ENCODE measurements at places on chromosomes 16 and 17. TPM values are rescaled to one million over a fixed set of nuclear protein-coding genes. Genes with fewer than 3 reads are reported as not detected.

EPN3 gene
- 6.5 TPM for polyA plus RNA-seq

TMEM231 gene
- 19.4 TPM for polyA plus RNA-seq

GDPD1 gene
- 11.3 TPM for polyA plus RNA-seq

NPIPB13 gene
- polyA plus RNA-seq, result 5.6 TPM

DOC2A gene
- 1.7 TPM for polyA plus RNA-seq

PRKCB gene
- 3.9 TPM for polyA plus RNA-seq

AANAT gene
- not detected for polyA plus RNA-seq

DNA sequence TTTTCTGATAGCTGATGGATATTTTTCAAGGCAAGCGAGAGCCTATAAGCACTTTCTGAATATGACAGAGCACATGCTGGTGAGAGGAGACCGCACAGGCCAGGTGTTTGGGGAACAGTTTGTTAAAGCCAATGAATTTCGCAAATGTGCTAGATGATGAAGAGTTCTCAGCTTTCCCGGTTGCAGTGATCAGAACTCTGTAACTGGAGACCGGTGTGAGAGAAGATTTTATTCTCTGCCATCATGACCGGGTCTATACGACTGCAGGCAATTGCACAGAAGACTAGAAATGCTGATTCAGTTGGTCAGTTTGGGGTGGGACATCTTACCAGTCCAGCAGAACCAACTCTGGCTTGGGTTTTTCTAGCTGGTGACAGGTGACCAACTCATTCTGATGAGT lies 25.4 kb downstream of the SMTNL2 start:
- DNase-seq, result no peak

DNA sequence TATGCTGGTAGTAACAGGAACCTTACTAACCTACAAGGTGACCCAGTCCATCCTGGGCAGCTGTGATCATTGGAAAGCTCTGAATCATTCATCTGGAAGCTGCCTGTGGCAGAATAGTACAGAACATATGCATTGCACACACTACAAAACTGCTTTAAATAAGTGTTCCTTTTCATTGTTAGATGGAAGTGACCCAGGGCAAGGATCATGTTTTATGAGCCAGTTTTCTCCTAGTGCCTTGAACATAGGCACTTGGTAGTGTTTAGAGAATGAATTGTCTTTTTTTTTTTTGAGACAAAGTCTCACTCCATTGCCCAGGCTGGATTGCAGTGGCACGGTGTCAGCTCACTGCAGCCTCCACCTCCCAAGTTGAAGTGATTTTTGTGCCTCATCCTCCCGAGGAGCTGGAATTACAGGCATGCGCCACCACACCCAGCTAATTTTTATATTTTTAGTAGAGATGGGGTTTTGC lies 55.4 kb downstream of the TENT4B start:
- DNase-seq, result no peak

GRCh38 chr16:30600215-30600614 lies 10.0 kb downstream of the ZNF689 start:
- no peak for DNase-seq

- DNase-seq, result no peak
Observed at GRCh38 chr17:7427549-7427948, 1.1 kb upstream of the SPEM3 start.

DNA sequence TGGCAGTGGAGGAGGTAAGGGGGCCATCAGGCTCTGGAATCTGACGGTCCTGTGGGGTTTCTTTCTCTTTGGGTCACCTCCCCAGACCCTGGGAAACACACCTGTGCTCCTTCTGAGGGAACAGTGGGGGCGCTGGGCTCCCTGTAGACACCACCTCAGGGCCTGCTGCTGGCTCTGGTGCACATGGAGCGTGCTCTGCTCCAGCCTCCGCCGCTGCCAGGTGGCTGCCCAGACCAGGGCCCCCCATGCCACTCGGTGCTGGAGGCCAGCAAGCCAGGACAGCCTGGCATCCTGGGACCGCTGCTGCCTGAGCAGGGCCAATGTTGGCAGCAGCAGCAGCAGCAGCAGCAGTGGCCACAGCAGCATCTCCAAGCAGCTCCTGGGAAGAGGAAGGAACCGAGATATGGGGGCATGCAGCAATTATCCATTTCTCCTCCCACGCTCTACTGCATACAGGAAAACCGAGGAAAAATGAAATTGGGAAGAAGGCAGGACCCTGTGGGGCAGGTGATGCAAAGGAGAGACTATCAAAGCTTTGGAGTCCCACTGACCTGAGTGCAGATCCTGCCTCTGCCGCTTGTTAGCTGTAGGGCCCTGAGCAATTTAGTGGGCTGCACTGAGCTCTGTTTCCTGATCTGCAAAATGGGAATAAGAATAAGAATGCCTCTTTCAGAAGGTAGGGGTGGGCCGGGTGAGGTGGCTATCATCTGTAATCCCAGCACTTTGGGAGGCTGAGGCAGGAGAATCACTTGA lies 902 bp downstream of the GHDC start:
- no peak for DNase-seq

- no peak for DNase-seq
Observed at GRCh38 chr17:44906010-44906646, 6.9 kb upstream of the EFTUD2 start.

GRCh38 chr16:17831330-17831729 lies 360.6 kb upstream of the XYLT1 start:
- DNase-seq, result no peak

DNA sequence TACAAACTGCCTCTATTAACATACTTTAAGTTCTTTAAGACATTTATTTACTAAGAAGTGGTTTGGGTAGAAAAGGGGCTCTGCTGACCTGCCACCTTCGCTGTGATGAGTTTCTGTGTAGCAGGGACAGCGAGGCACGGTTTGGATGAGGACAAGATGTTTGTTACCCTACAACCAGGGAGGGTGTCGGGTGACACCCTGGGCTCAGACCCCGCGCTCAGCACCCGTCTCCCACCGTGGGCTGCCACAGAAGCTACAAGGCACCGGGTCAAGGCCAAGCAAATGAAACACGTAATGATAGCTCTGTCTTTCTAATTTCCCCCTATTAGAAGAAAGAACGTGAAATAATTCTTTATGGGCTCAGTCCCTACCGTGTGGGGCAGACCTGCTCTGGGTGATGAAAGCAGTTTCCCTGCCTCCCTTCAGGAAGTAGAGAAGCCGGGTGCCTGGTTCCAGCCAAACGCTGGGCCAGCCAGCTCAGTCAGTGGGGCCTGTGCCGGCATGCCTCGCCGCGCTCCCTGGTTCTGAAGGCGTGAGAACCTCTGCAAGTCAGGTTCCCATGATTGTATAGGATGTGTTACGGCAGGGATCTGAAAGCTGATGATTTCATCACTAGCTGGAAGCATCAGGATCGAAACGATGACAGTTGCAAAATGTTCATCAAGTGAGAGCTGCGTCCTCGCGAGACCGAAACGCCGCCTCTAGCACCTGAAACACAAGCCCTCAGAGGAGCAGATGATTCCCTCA lies 3.9 kb downstream of the ZNF750 start:
- DNase-seq, result no peak

DNA sequence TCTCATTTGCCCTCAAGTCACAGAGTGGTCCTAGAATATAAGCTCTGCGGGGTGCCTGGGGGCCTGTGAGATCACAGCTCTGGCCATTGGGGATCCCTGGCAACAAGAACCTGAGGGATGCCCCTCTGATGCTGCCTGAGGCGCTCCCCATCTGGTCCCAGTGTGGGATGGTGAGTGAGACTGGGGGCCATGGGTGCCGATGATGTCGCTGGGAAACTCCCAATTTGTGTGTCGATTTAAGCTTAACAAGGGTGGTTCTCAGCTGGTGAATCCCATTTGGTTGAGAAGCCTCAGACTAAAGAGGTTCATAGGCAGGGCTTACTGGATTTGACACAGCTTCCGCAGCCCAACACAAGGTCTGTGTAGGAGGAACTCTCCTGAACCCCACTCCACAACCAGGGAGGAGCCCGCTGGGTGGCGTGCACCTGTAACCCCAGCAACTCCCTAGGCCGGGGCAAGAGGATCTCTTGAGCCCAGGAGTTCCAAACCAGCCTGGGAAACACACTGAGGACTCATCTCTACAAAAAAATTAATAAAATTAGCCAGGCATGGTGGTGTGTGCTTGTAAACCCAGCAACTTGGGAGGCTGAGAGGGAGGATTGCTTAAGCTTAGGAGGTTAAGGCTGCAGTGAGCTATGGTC lies 63.7 kb upstream of the SIAH1 start:
- no peak for DNase-seq

All from right renal cortex interstitium (tissue), 3 donors.